ENCODE measurements at places on chromosomes 1 and 21.

- no peak for DNase-seq
These were observed 1.3 kb downstream of the USP24 start for GRCh38 chr1:55213885-55214211.

DNA sequence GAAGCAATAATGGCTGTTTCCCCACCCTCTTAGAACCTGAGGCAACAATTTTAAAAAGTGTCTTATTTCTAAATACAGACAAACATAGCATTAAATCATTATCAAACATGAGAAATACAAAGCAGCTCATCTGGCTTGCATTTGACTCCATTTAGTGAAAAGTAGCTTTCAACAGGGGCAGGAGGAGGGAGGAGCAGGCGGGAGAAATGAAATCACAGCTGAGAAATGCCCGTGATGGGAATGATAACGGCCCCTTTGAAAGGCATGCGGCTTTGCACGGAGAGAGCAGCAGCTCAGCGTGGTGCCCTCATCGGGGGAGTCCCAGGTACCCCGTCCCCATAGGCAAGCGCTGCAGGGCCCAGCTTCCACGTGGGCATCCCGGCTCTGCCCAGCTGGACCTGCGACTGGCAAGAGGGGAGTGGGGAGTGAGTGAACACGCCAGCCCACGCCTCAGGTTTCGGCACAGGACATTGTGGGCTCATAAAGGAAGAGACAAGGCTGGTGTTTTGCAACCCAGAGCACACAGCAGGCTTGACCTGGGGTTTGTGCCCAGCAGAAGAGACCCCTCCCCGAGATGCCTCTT is 134.6 kb downstream of the NPHP4 start:
- DNase-seq, result no peak

DNA sequence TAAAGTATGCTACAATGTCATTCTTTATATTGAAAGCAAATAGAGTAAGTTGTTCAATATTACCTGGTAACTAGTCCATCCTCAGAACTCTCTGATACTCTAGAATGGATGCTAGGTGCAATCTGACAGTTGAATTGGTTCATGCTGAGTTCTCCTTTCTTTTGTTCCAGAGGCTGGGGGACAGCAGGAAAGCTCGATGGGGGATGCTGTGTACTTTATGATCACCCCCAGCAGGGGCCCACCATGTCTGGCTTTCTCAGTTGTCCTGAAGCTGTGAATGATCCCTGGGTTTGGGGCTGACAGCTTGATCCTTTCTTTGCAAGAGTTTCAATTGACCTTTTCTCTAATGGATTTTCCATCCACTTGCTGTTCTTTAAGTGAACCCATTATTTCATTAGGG is 22.5 kb downstream of the FMN2 start:
- DNase-seq, result no peak

- no peak for DNase-seq
These were observed 39.6 kb downstream of the RSPH1 start for GRCh38 chr21:42456457-42456856.

DNA sequence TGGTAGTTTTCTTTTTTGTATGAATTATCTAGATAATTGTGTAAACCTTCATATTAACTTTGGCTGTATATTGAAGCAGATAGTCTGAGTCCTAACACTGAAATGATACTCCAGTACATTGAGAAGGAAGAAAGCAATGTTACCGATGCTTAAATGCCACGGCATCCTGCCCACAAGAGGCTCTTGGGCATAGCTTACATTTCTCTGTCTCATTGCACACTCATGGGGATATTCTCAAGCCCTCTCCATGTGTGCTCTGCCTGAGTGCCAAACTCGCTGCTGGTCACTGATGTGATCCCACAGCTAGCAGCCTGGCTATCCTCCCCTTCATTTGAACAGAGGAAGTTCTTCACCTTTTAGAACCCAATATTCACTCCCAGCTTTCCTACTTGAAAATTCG is 179.4 kb downstream of the TGFB2 start:
- no peak for DNase-seq

GRCh38 chr1:189149547-189150375 is 1327.9 kb downstream of the BRINP3 start:
- DNase-seq, result peak; percentile 80

- peak; percentile 62 for DNase-seq
These were observed 46.4 kb upstream of the NBL1 start for GRCh38 chr1:19597496-19598309.

DNA sequence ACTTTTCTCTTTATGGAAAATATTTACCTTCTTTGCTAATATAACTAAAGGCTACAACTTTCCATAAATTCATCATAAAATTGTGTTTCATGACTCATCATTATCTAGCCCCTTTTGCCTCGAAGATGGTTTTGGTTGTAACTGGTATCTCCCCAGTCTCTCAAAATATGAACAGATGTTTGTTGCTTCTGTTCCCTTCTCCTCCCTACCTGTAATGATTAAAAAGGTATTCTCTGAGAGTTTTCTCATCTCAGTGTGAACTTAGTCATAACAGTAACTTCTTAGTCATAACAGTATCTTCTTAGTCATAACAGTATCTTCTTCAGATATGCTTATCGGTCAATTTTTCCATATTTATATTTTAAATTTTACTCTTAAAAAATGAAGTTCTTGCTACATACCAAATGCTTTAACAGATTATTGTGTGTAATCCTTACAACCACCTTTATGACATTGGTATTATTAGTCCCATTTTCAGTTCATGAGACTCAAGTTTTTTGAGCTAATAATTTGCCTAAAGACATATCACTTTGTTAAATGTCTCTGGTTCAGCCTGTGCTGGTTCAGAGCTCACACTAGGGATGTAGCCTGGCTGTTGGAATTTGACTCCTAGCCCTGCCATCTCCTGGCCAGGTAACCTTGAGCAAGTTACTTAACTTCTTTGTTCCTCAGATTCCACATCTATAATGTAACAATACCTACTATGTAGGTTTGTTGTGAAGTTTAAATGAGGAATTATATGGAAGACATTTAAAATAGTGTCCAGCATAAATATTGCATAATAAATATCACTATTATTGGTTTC is 32.6 kb downstream of the ATP1B1 start:
- no peak for DNase-seq

GRCh38 chr1:90614872-90615271 is 102.2 kb downstream of the BARHL2 start:
- peak; percentile 15 for DNase-seq

DNA sequence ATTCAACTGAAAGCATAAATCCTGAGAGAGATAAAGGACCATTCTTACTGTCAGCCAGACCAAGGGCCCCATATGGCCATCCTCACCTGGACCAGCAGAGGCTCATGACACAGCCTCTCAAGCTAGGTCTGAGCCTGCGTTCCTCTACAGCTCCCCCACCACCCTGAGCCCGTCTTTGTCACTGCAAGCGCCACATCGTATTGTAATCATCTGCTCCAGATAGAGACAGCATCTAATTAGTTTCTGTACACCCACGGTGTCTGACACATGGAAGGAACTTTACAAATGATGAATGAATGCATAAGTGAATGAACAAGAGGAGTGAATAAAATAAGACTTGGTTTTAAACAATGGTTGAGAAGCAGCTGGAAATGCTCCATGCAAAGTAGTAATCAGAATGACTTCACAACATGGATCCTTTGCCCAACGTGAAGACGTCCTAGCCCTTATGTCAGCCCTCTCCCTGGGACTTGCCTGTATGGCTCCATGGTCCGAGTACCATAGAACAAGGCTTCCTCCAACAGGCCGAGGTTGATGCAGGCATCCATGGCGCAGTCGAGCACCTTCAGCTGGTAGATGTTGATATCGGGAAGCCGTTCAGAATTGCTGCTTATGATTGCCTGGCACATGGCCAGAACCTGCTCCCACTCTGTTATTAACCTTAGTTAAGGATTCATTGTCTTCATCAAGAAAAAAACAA is 648.9 kb downstream of the SMYD3 start:
- no peak for DNase-seq

DNA sequence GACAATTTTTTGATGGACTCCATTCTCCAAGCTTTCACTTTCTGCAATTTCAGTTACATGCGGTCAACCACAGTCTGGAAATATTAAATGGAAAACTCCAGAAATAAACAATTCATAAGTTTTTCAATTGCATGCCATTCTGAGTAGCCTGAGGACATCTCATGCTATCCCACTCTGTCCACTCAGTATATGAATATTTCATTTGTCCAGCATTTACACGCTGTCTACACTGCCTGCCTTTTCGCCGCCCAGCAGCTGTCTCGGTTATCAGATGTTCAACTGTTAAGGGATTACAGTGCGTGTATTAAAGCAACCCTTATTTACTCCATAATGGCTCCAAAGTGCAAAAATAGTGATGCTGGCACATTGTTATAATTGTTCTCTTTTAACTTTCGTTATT is 116.3 kb downstream of the ADSS2 start:
- no peak for DNase-seq
